ENCODE measurements at places on chromosomes 3 and 15.

DNA sequence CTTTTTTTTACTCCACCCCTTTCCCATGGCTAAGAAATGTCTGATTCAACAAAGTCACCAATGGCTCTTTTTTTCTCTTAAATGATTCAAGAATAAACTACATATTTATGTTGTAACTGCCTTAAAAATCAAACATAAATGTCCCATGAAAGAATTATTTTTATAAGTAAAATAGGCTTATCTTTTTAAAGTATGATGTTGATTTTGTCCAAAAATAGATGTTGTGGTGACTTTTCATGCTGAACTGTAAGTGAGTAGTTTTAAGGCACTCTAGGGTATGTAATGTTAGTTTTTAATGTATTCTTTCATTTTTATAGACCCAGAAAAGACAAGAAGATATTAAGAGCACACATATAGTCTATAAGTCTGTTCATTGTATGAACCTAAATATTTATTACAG lies 594.9 kb downstream of the NLGN1 start:
- DNase-seq, result no peak

GRCh38 chr15:60179786-60180391 lies 175.8 kb downstream of the FOXB1 start:
- DNase-seq, result peak; percentile 25

DNA sequence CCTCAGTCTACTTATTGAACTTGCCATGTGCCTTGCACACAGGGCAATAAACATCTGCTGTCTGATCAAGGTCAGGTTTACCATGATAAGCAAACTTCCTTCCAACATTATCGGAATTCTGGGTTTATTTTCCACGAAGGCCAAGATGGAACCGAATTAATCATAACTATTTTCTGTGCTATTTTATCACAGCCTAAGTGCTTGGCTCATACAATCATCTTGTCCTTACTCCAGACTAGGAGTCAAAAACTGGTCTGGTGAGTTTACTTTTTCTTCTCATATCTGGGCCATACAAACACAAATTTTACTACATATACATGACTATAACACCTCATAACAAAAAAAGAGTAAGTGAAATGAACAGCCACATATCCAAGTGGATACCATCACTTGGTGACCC lies 2.3 kb downstream of the FBN1 start:
- DNase-seq, result no peak

DNA sequence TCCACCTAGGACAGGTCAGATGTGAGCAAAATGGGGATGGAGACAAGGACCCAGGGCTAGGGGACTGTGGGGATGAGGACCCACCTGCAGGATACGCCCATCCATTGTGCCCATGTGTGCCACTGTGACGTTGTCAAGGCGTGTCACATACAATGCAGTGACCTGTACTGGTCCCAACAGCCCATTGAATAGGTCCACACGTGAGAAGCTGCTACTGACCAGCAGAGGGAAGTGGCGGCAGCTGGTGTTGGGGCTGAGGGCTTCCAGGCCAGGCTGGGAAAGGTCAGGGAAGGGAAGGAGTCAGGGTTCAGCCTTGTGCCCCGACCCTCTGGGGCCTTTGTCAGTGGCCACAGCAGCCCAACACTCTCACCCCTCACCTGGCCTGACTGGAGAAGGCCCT lies 4.7 kb downstream of the MST1R start:
- no peak for DNase-seq

GRCh38 chr15:47669221-47669620 lies 48.1 kb upstream of the SEMA6D start:
- no peak for DNase-seq

GRCh38 chr3:189053322-189053721 lies 118.4 kb upstream of the TPRG1 start:
- DNase-seq, result no peak

GRCh38 chr3:126474498-126475412 lies 936 bp downstream of the ZXDC start:
- DNase-seq, result peak; percentile 19

DNA sequence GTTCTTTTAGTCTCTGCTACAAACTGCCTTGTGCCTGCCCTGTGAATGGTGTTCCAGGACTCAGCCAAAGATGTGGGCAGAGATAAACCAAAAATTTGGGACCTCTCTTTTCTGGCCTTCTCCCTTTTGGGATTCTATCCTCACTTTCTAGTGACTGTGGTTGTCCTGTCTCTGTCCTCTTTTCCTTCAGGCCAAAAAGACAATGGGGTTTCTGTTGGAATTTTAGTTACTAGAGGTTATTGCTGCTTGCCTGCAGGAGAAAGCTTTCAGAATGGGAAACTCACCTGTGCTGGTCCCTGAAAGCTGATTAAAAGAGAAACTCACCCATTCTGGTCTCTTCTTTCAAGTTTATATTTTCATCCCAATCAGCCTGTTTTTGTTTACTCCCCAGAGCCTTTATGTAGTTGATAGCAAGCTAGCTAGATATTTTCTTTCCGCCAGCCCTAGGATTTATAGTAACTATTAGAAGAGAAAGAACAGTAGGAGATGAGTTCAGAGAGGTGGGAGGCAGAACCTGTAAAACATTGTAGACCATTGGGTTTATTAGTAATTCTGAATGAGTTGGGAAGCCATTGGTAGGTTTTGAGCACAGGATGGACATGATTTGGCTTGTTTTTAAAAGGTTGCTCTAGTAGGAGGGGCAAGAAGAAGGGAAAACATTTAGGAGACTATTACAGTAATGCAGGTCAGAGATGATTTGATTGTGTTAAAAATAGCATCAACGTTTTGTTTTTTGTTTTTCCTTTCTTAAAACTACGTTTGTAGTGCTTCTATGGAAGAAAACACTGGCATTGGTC lies 138.9 kb downstream of the TCF12 start:
- DNase-seq, result no peak

GRCh38 chr15:33547876-33548275 lies 237.1 kb downstream of the RYR3 start:
- no peak for DNase-seq

DNA sequence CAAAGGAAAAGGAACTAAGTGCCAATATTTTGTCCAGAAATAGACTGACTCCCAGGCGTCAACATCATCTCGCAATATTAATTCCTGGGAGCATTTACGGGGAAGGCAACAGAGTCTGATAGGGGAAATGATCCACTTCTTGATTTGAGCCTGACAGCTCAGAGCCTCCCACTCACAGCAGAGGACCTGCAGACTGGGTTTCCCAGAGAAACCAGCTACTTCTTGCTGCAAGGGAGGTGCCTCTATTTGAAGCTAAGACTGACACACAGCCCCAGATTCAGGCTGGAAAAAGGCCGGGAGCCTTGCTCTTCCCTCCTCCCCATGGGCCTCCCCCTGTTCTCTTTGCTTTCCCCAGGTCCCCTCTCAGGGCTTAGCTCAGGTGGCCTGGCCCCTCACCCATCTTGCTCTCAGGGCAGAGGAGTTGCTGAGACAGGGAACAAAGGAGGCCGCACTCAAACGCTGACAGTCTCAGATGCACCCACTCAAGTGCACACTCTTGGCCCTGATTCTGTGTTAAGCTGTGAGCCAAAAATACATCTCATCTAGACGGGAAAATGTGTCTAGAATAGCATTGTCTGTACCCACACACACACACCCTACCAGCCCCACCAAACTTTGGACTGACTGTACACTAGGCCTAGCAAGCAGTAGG lies 49.8 kb upstream of the DCLK3 start:
- DNase-seq, result no peak

DNA sequence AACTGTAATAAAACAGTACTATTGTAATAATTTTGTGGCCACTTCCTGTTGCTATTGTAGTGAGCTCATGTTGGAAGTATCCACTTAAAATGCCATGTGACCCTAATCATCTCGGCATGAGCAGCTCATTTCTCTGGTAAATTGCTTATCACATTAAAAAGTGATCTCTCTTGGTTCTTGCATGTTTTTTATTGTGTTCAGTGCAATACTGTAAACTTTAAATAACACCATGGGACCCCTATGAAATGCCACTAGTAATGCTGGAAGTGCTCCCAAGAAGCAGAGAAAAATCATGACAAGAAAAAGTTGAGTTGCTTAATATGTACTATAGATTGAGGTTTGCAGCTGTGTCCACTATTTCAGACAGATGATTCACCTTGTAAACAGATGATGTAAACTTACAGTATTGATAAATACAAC lies 45.6 kb downstream of the NMD3 start:
- no peak for DNase-seq

GRCh38 chr15:83767741-83768140 lies 113.8 kb downstream of the ADAMTSL3 start:
- no peak for DNase-seq
